ENCODE measurements at places on chromosomes 3 and 15.

DNA sequence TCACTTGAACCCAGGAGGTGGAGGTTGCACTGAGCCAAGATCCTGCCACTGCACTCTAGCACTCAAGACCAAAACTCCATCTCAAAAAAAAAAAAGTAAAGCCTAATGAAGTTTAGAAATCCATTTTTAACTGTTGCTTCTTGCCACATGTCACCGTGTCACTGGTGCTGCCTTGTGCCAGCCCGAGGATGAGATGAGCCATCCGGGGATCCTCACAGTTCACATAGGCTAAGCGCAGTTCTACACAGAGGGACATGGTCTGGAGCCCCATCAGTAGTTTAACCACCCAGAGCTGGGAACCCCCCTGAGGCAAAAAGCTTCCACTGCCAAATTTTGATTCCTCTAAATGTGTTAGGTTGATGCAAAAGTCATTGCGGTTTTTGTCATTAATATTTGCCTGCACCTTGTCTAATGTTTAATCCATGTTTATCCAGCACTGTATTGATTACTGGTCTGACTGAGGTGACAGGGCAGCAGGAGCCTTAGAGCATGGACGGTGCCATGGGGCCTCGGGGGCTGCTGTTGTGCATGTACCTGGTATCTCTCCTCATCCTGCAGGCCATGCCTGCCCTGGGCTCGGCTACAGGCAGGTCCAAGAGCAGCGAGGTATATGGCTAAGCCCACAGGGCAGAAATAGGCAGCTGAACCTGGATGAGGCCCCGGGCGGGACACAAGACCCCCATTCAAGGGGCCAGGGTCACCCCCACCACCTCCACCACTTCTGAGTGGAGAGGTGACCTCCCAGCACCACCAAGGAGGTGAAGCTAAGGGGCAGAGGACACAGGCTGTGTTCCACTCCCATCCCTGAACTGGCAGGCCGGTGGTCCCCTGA is at the start of gene ITIH1:
ITIH1 (plus strand) TSS at position 473 of the 832 bp plus-strand sequence; CDS start at position 490, 17 bp downstream.
- DNase-seq = no peak

DNA sequence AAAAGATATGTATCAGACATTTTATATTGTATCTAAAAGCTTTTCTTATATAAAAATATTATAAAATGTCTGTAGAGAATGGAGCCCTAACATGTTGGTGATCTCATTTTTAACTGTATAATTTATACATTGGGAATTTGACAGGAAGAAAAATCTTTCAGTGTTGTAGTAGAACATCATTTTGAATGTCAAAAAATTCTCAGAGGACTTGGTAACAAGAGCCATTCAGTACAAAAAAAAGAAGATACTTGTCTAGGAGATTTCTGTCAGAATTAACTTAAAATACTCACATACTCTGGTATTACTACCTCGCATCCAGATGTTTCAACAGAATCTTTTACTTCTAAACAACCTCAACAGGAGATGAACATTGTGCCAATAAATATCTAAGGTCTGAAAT is 1277.9 kb downstream of the ROBO2 start:
- no peak for DNase-seq

DNA sequence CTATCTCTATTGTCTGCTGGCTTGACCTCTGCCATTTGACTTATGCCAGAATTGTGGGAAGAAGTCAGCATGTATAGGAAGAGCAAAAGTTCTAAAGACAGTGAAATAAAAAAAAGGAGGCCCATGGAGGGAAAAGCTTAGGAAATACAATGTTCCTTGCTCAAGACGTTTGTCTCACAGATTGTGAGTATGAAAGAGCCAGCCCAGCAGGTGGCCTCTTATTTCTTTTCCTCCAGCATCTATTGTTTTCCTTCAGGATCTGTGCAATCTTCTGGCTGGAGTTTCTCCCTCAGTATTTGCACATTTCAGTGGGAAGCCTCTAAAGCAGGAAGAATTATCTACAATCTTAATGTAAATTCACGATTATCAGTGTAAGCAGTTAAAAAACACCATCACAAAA is 43.7 kb downstream of the ZDHHC3 start:
- DNase-seq = no peak

- no peak for DNase-seq
Observed at GRCh38 chr3:184320104-184320445, 5.7 kb downstream of the EIF4G1 start.

DNA sequence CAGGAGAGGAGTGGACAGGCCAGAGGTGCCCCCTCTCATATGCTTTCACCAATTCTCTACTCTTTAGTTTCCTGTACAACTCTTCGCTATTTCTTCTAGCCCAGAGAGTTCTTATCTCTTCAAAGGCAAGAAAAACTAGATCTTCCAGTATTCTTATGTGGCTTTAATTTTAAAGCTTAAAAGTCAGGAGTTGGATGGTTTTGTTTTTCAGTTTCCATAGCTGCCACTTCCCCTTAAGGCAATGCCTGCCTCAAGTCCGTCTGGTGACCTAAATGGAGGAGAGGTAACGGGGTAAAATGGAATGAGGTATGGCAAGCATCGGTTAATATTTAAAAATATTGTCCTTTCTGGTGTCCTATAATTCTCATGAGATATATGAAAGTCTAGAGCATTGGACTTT is 11.4 kb upstream of the VGLL3 start:
- DNase-seq = no peak

GRCh38 chr3:50336452-50337174 is 4.0 kb downstream of the RASSF1 start:
- DNase-seq = no peak

- no peak for DNase-seq
Observed at GRCh38 chr3:128328546-128329458, 137.9 kb downstream of the DNAJB8 start.

DNA sequence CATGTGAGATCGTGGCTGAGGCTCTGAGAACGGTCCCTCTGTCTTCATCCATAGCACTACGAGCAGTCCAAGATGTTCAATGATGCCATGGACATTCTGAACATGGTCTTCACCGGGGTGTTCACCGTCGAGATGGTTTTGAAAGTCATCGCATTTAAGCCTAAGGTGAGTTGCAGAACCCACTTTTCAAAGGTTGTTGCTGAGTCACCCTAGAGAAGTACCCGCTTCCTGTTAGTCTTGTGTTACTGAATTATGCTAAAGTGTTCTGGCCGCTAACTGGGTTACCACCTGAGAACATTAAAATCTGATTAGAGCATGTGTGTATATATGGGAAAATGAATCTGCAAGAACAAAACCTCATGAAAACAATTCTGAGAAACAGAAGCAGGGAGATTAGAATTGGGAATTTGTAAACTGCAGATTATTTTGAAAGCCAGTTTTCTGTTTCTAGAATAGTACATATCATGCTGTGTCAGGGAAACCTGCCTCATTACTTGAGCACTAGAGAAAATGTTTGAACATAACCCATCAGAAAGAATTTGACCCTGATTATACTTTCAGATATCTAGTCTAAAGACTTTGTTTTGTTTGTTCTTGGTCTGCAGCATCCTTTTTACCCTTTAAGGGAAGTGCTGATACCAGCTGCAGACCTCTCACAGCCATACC is 92.6 kb downstream of the CHDH start:
- DNase-seq = peak; percentile 68

GRCh38 chr3:68919000-68919399 is 13.3 kb downstream of the TAFA4 start:
- DNase-seq = peak; percentile 2

Data from GM12865 (cell line).